Peyer's patch (tissue), 4 donors: ENCODE measurements at places on chromosomes 2 and 18. TPM values are rescaled to one million over a fixed set of nuclear protein-coding genes. Genes with fewer than 3 reads are reported as not detected.

Gene TMEM198
- total RNA-seq: 6.6 TPM

Gene ANKRD30B
- not detected for total RNA-seq

DNA sequence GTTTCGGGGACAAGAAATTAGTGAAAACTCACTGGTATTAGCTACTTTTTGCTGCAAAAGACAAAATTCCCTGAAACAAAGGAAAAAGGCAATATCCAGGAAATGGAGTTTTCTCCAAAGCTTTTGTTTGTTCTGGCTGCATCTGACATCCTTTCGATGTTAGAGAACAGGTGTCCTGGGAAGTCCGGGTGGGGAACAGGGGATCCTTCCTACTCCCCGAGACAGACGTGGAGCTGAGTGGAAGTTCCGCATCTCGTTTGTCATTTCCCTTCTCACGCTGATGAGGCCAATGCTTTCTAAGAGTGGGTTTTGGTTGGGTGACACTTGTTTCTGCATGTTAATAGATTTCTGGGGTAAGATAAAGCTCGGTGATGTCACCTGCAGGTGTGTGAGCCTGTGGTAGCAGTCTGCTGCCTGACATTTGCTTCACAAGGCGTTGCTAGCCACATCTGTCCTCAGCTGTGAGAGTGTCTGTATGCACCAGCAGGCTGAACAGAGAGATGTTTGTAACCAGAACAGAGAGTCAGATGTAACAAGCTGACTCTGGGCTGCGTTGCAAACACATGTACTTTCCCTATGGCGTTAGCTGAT is 125.9 kb downstream of the ACOXL start:
- peak; percentile 57 for DNase-seq

DNA sequence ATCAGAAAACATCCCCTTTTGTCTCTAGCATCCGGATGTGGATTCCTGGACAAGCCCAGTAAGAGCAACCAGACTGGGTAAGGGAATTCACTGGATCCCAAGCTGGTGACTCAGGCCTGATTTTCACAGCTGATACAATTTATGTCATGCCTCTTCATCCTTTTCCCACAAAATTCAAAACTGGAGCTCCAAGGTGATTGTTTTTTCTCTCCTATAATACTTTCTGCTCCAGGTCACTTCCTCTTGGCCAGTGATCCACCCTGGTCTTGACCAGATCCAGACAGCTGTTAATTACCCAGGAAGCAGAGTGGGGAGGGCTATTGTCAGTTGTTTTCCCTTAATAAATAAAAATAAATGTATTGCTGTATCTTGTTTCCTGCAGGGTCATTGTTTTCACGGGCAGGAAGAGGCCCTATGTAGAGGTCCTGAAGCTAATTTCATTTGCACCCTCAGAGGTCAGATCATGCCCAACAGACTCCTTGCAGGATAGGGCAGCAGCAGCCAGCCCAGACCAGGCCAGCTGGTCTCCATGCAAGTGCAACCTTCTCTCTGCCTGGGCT is 57.6 kb downstream of the EVA1A start:
- H3K4me1 ChIP-seq: no peaks in the 10 kb centered on the region
- H3K27me3 ChIP-seq: no peaks in the 10 kb centered on the region
- no peaks in the 10 kb centered on the region for H3K36me3 ChIP-seq

GRCh38 chr2:72367530-72368225 is 220.0 kb upstream of the CYP26B1 start:
- H3K27me3 ChIP-seq: no peaks in the 10 kb centered on the region
- no peak overlapping the region for H3K27ac ChIP-seq
- no peaks in the 10 kb centered on the region for H3K4me1 ChIP-seq
- DNase-seq: no peak
- H3K4me3 ChIP-seq: no peak overlapping the region

DNA sequence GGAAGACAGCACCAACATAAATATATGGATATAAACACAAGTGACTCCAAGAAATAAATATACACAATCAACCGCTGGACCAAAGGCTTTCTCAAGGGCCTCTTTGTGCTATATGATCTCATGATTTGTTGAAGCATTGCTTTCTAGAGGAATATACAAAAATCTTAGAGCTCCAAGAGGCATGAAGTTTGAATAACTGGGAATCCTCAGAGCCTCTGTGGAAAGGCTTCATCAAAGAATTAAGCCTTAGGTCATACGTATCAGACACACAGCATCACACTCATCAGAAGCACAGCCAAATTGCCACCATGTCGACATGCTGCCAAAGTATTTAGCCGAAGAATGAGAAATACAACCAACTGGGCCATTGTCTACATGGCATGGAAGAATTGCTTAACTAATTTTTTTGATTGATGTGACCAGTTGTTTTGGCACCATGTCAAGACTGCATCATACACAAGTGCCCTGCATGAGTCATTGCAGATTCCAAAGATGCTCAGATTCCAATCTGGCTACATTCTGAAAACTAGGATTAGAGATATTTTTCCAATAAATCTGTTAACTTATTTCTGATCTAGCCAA is 860.6 kb upstream of the ZEB2 start:
- H3K36me3 ChIP-seq: no peaks in the 10 kb centered on the region
- H3K4me3 ChIP-seq: no peak overlapping the region
- H3K27me3 ChIP-seq: no peaks in the 10 kb centered on the region
- no peak for DNase-seq
- no peaks in the 10 kb centered on the region for H3K4me1 ChIP-seq
- no peak overlapping the region for H3K27ac ChIP-seq

DNA sequence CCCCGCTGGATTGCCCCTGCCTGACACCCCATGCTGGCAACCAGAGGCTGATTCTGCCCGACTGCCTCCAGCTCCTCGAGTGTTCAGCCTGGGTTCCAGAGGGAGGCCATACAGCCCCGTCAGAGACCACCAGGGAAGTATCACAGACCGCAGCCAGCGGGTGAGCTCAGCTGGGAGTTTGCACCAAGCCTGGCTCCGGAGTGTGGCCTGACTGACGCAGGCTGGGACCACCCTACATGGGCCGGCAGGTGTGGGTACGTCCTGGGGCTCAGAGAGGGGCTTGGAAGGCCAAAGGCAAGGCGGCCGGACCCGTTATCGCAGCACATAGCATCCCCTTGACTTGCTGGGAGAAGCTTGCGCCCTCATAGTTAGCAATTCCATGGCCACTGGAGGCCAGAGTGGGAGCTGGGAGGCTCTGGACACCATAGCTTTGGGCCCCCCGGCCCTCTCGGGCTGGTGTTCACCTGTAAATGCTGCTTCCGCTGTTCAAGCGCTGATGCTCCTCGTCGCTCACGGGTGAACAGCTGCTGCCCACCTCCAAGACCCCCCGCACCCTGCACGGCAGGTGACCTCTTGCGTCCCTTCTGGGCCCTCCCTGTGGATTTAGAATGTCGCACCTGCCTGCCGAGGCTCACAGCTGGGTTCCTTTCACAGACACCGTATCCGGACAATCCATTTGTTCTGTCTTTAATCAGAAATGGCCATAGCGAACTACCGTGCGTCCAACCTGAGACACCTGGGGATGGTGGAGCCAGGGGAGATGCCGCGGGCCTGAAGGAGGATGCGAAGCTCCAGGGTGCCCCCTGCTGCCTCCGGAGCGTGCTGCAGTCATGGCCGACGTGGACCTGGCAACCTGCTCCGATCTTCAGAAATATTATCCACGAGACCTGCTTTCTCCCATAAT is 31.2 kb upstream of the SLC66A3 start:
- H3K4me3 ChIP-seq: no peak overlapping the region
- H3K4me1 ChIP-seq: no peaks in the 10 kb centered on the region
- no peak overlapping the region for H3K27ac ChIP-seq
- H3K36me3 ChIP-seq: no peaks in the 10 kb centered on the region
- no peaks in the 10 kb centered on the region for H3K27me3 ChIP-seq

Gene ESCO1
- 33.2 TPM for total RNA-seq

DNA sequence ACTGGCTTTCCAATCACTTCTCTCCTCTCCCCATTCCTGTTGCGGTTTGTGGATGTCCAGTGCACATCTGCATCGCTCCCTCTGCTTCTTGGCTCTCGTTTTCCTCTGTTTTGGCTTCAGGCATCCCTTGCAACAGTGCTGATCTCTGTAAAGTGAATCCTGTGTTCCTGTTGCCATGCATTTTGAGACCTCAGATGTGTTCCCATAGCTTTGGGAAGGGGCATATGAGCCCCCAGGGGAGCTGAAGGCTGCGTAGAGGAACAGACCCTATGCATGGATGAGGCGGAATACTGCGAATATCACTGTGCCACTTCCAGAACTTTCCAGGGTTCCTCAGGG is 168.4 kb upstream of the HAAO start:
- peak overlapping the region; percentile 64 for H3K27ac ChIP-seq
- no peak for DNase-seq
- no peaks in the 10 kb centered on the region for H3K36me3 ChIP-seq
- H3K27me3 ChIP-seq: no peaks in the 10 kb centered on the region
- peaks cover 4% of the 10 kb centered on the region for H3K4me1 ChIP-seq

Gene CCDC102B
- total RNA-seq: 4.1 TPM

Gene HOXD3
- 8.7 TPM for total RNA-seq

Gene ONECUT2
- total RNA-seq: not detected

DNA sequence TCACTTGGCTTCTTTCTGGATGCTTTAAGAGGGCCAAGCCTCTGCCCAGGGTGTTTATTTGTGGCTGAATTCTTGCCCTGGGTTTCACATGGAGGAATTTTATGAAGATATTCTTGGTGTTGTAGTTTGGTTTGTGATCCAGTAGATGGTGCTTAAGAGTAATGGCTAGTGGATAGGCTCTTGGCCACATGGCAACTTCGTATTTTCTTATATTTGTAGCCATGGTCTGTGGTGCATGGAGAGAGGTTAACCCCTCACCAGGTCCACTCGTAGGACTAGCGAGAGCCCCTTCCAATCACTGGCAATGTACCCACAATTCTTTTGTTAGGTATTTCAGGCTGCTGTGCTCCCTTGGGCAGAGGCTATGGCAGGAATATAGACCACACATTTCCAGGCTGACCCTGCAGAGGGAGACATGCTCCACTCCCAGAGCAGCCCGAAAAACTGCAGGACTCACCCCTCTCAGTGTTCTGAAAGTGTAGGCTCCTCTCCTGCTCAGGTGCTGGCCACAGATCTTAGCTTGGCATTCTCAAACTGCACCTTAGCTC is 582.1 kb upstream of the SETBP1 start:
- no peak for DNase-seq
- H3K27ac ChIP-seq: no peak overlapping the region
- no peaks in the 10 kb centered on the region for H3K27me3 ChIP-seq
- H3K36me3 ChIP-seq: no peaks in the 10 kb centered on the region
- no peaks in the 10 kb centered on the region for H3K4me1 ChIP-seq

DNA sequence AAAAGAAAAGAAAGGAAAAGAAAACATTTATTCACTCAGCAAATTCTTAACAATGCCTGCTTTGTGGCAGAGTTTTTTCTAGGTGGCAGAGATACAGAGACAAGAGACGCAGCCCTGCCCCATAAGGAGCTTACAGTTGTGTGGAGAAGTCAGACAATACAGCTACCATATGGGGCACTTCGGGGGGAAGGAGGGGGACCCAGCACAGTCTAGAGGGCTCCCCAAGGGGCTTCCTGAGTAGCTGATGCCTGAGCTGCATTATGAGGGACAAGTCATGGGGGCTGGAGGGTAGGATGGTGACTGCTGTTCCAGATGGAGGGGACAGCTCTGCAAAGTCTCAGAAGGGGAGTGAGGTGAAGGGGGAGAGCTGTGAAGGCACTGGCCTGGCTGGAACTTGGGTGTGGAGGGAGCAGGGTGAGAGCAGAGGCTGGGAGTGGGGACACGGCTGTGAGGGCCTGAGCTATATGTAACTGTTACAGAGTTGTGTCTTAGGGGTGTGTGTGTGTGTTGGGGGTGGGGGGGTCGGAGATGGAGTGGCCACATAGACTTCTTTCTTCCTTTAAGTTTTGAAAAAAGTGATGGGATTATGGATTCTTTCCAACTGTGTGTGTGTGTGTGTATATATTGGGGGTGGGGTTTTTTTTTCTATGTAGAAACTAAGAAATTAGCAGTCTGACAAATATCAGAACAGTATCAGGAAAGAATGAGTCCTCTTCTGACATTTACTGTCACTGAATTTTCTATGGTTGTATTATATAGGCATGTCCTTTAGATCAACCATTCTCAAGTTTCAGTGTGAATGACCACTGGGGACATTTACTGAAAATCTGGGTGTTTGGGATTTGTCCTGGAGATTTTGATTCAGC is 66.0 kb upstream of the HAAO start:
- H3K36me3 ChIP-seq: no peaks in the 10 kb centered on the region
- H3K4me1 ChIP-seq: no peaks in the 10 kb centered on the region
- H3K27ac ChIP-seq: no peak overlapping the region
- no peak for DNase-seq
- no peak overlapping the region for H3K4me3 ChIP-seq

Gene ITM2C
- 710 TPM for total RNA-seq

DNA sequence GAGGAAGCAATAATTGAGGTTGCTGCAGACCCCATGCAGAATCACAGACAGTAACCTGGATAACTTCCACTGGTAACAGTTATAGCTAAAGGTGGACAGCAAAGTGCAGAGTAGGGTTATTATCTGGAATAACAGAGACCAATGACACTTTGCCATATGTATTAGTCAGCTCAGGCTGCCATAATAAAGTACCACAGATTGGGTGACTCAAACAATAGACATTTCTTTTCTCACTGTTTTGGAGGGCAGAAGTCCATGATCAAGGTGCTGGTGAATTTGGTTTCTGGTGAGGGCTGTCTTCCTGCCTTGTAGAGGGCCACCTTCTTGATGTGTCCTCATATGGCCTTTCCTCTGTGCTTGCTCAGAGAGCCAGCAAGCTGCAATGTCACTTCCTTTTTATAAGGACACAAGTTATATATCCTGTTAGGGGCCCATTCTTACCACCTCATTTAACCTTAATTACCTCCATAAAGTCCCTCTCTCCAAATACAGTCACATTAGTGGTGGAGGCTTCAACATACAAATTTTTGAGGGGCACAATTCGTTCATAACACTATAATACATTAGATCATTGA is 191.0 kb upstream of the LRP1B start:
- DNase-seq: no peak
- no peak overlapping the region for H3K27ac ChIP-seq
- H3K4me1 ChIP-seq: no peaks in the 10 kb centered on the region
- H3K27me3 ChIP-seq: no peaks in the 10 kb centered on the region
- H3K4me3 ChIP-seq: no peak overlapping the region

Gene DNMT3A
- total RNA-seq: 126 TPM

- H3K4me1 ChIP-seq: no peaks in the 10 kb centered on the region
- no peak overlapping the region for H3K4me3 ChIP-seq
- H3K27me3 ChIP-seq: no peaks in the 10 kb centered on the region
- H3K36me3 ChIP-seq: no peaks in the 10 kb centered on the region
- H3K27ac ChIP-seq: no peak overlapping the region
Observed at GRCh38 chr18:13576598-13576997, 149.8 kb downstream of the FAM210A start.

DNA sequence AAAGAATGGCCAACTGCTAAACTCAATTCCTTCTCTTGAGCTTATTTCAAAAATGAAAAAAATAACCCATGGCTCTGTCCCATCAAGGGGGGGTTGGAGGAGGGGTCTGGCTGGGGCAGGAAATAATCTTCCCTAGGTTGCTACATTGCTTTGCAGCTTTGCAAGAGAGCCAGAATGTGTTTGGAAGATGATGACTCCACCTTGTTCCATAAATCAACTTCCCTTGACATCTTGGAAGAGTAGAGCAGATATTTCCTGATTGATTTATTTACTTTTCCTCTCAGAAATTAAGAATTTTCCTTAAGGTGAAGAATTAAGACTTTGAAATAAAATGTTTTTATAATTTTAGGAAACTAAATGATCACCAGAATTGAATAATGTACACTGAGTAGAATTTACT is 41.3 kb downstream of the ESCO1 start:
- H3K4me3 ChIP-seq: no peak overlapping the region
- DNase-seq: no peak
- H3K27ac ChIP-seq: no peak overlapping the region
- no peaks in the 10 kb centered on the region for H3K4me1 ChIP-seq
- no peaks in the 10 kb centered on the region for H3K27me3 ChIP-seq
- H3K36me3 ChIP-seq: peaks cover 80% of the 10 kb centered on the region
